8988T (cell line): ENCODE measurements at places on chromosomes 1 and 21.

GRCh38 chr1:204431310-204432184 lies 19.9 kb upstream of the PPP1R15B start:
- DNase-seq, result no peak

GRCh38 chr1:90831910-90832309 lies 114.8 kb upstream of the BARHL2 start:
- DNase-seq, result no peak

DNA sequence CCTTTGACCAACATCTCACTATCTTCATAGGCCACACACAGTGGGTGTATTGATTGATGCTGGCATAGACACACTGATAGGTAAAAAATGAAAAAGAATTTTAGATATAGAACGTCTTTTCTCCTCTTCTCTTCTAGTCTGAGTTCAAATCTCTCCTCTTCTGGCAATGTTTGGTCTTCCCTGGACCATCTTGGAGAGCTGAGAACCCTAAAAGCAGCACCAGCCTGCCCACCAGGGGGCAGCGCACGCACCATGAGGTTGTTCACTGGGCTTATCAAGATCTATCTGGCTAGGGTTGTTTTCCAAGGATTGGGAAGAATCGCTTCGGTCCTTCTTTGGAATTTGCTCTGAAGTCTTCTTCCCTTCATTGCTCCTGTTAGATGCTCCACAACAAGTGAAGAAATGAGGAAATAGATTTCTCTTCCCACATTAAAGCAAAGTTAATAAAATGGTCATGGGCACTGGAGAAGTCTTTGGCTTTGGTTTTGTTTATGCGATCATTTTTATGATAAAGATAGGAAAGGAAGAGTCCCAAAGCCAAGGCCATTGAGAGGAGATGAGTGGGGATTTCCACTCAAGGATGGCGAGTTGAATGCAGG lies 104.0 kb upstream of the OLIG2 start:
- no peak for DNase-seq

GRCh38 chr1:203121186-203122015 lies 6.1 kb upstream of the ADORA1 start:
- DNase-seq, result no peak

DNA sequence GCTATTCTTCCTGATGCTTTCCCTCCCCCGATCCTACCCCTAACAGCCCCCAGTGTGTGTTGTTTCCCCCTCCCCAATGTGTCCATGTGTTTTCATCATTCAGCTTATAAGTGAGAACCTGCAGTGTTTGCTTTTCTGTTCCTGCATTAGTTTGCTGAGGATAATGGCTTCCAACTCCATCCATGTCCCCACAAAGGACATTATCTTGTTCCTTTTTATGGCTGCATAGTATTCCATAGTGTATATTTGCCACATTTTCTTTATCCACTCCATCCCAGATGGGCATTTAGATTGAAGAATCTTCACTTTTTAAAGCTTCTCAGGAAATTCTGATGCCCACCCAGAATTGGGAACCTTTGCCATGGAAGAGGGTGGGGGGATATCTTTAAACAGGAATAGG lies 19.0 kb upstream of the SLC2A1 start:
- DNase-seq, result no peak

GRCh38 chr1:22975694-22976093 lies 3.0 kb upstream of the LACTBL1 start:
- DNase-seq, result no peak

GRCh38 chr1:40870135-40870728 lies 8.1 kb upstream of the CITED4 start:
- no peak for DNase-seq

DNA sequence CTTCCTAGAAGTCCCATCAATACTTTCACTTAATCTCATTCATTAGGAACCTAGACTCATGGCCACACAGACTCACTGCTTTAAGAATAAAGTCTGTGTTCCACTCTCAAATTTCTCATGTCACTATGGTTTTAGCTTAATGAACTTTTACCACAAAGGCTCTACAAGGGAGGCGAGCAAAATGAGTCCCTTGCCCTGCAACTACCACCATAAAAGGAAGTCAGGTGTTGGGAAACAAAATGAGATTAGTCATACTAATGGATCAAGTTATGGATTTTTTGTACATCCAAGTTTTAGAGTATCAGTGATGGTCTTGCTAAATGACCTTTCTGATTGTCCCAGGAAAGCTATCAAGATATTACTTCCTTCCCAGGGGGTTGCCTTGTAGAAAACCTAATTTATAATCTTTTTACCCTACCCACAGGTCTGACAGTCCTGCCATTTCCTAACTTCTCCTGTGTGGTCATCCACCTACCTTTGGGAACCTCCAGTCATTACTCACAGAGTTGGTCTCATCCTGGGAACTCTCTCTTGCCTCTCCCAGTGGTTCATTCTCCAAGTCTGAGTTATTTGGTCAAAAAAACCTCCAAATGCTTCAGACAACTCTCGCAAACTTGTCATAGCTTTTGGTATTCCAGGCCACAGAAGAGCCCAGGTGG lies 51.8 kb upstream of the SLC16A1 start:
- no peak for DNase-seq

GRCh38 chr1:229127301-229127700 lies 143.6 kb upstream of the RAB4A start:
- no peak for DNase-seq

- no peak for DNase-seq
Measured at GRCh38 chr21:26641062-26641461, 68.0 kb upstream of the CYYR1 start.
